ENCODE measurements at places on chromosomes 7 and 10.

DNA sequence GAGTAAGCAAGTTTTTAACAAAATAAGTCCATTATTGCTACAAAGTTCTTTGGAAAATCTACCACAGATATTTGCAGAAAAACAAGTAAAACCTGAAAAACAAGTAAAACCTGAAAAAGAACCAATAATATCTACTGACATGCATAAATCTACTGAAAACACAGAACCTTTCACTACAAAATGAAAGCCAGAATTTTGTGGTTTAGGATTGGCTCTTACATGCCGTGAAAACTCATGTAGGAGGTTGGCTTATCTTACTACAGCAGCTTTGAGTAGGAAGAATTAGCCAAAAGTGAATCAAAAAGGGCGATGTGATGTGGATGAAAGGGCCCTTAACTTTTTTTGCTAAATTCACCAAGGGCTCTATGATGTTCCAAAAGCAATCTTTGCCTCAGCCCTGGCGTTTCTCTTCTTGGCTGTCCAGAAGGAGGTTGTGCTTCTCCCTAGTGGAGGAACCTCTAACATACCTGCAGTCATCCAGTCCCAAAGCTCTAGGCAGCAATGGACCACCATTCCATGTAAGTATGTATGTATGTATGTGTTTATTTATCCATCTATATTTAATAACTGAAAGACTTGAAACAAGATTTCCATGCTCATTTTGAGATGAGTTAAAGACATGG is 93.5 kb upstream of the ZNF804B start:
- DNase-seq, result no peak

- no peak for DNase-seq
These were observed 166.4 kb downstream of the CHN2 start for GRCh38 chr7:29360633-29361625.

DNA sequence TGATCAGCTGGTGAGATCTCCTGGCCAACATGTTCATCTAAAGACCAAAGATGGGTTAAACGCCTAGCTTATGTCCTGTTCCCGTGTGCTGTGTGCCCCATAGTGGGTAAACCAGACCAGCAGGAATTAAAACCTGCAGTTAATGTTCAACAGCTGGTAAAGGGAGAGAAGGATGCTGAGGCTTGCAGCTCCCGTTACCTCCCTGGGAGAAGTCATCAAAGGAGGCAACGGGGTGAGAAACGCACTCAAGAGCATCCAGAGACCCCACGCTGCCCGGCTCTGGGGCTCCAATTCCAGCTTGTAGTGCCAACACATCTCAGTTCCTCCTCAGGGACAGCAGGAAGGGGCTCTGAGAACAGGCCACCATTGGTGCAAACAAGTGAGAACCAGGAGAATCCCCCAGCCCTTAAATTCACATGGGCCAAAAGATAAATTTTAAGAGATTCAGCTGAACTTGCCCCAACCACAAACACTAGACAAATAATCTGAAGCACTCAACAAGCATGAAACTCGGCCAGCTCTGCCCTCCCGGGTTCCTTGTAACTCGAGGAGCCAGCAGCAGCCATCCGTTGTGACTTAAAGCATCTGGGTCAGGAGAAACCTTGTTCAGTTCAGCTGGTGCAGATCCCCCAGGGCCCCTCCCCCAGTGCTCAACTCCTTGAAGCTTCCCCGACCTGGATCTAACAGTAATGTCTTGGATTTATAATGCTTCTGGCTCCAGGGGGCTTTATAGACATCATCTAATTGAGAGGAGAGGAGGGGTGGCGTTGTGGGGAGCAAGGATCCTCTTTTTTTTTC is 29.4 kb downstream of the FAM241B start:
- no peak for DNase-seq

GRCh38 chr7:1520539-1521234 is 9.8 kb upstream of the MAFK start:
- no peak for DNase-seq

DNA sequence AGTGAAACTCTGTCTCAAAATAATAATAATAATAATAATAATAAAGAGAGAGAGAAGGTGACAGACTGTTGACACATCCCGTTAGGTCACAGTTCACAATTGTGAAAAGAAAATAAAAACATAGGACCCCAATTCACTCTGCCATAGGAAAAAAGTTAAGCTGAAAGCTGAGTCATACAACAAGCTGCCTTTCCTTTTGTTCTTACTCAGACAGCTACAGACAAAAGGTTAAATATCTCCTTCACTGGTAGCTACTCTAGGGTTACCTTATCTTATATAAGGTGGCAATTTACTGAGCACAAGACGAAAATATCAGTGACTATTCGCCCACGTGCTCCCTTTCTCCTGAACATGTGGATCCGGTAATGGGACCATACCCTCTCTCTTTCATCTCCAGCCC is 17.5 kb downstream of the TUBAL3 start:
- no peak for DNase-seq

- DNase-seq, result no peak
These were observed 284.7 kb upstream of the SHH start for GRCh38 chr7:156096771-156097538.

All from NCI-H226 (cell line).